CD4-positive, alpha-beta T cell treated with Interleukin-15 for 4 hours (primary cell): ENCODE measurements at places on chromosomes 2 and 18.

DNA sequence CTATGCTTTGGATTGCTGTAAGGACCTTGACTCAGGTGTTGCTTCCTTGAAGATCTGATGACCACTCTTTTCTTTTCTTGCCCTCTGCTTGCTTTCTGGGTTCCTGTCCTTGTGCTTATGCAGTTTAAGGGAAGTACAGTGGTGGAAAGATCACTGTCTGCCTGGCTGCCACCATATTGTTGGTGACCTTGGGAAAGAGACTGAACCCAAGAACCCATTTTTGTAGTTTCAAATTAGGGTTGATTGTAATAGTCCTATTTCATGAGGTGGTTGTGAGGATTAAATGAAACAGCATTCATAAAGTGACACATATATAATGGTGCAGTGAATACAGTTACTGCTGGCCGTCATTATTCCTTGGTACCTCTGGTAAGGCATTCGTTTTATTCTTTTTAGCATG, 41.1 kb downstream of the MAP4K4 start:
- DNase-seq = no peak

DNA sequence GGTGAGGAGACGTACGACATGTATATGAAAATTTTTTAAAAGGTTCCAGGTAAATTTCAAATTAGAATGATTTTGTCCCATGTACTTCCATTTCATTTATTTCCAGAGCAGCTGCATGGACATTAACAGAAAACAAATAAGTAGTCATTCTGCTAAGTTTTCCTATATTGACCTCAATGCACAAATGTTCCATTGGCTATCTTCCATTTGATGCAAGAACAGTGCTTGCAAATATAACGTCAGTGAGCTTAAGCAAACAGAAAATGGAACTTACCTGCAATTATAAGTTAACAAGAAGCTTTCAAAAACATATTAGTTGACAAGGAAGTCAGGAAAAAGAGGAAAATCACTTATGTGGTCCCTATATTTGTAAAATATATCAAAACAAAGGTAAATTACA, 16.6 kb downstream of the PAIP2B start:
- DNase-seq = no peak

- DNase-seq = no peak
Observed at GRCh38 chr2:230932556-230933511, 7.8 kb upstream of the GPR55 start.

DNA sequence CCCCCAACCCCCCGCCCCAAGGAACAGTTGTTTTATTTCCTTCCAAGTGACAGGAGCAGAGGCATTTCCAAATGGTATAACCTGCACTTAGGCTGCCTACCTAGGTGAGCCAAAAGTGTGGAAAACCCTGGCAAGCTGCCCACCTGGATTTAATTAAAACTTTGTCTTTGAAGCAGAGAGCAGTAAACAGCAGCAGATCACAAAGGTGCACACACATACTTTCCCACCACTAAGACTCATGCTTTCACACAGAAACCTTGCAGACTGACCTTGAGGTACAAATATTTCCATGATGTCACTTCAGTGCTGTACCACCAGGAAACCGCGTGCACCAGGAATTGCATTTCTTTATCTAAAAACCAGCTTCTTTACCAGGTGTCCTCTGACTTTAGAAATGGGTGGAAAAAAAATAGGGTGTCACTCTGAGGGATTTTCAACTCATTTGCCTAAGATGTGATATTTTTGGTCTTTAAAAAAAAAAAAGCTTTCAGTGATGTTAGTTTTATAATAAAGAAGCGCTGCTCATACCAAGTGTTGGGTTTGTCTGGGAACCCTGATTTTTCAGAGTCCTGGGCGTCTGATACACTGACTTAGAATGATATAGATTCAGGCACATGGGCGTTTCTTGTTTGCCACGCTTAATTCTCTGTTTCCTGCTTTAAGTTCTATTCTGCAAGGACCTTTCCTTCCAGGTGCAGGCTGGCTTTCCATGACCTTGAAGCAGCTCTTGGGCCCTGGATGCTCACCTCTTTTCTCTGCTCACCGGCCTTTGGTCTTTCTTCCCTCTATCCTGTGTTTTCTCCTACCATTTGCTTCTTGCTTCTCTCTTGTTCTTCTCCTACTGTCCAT, 70.7 kb upstream of the BCL2L11 start:
- no peak for DNase-seq

GRCh38 chr18:37419315-37419714, 146.3 kb downstream of the CELF4 start:
- DNase-seq = no peak

DNA sequence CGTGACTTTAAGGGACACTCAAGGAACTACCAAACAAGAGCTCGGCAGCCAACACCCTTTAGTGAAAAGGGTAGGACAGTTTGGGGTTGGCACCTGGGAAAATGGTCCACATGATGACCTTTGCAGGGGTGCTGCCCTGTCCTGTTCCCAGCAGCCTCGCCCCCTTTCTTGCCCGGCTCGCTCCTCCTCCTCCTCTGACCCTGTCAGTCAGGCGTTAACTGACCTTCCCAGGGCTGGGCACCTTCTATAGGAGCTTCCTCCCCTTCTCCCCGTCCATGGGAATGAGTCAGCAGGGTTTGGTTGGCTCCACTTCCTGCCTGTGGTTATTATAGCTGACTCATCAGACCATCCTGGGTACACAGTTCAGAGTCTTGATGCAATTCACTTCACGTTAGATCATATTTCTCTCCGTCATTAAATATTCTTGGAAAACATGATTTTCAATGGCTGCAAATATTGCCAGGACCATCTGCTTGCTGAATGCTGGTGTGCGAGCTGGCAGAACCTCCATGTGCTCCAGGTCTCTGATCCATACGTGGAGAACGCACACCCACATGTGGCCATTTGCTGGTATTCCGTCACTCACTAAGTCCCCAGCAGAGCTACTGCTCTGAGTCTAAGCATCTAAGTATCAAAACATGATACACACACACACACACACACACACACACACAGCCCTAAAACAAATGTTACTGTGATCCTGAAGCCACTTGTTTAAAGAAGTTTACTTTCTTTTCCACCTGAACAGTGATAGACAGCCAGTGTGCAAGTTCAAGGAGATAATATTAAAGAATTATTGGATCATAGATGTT, 185.0 kb downstream of the ANAPC1 start:
- DNase-seq = peak; percentile 76

- DNase-seq = no peak
Observed at GRCh38 chr2:198657512-198658121, 800.1 kb downstream of the SATB2 start.

DNA sequence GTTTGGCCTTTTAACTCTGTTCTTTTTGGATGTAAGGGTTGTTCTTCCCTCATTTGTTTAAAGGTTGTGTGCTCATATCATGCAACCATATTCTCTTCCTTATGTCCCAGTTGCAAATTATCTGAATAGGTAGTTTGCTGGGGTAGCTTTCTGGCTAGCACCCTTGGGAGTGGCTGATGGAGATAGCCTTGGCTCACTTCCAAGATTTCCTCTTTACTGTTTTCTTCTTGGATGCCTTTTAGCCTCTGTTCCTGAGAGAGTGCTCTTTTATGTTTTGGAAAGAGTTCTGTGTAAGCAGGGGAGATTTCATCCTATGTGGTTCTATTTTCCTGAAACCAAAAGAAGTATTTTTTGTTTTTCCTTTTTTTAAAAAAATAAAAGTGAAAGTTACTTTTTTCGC, 25.4 kb downstream of the USP14 start:
- no peak for DNase-seq

DNA sequence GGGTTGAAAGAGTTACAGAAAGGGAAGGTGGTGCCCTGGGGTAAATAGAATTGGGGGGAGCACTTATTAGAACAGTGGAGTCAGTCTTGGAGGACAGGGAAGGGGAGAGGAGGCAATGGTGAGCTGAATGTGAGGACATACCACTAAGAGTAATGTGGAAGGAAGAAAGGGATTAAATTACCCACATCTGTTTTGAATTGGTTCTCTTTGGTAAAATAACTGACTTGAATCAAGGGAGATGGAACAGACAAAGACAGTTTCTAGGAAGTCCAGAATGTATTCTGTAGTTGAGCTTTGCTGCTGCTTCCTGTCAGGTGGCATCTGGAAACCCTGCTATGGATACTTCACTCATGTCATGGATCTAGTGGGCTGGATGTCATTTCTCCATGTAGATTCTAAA, 6.7 kb downstream of the SETBP1 start:
- DNase-seq = no peak

DNA sequence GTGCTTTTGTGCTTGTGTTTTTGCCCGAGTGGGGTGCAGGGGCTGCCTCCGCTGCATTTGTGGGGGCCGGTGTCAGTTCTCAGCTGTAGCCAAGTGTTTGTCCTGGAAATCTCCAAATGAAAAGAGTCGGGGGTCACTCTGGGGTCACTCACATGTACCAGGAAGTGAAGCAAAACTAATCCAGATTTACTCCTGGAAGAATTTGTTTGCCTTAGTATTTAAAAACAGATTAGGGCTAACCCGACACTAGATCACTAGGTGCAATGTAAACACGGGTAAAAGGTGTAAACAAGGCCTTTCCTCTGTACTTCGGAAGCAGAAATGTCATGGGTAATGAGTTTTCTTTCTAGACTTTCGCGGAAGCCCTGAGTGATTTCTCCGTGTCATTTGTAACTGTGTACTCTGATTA, 50.3 kb downstream of the GBX2 start:
- no peak for DNase-seq

DNA sequence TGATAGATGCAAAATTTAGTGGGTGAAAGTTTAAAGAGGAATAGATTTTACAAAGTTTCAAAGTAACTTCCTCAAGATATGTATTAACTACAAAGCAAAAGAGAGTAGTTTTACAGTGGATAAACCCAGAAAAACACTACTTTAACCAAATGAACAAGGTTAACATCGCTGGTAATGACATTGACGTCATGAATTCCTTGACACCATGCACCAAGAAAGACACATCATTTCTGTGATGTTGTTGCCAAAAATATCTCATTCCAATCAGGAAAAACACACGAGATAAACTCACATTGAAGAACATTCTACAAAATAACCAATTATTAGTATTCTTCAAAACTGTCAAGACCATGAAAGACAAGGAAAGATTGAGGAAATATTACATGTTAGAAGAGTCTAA, 605.6 kb upstream of the SETBP1 start:
- no peak for DNase-seq

GRCh38 chr2:168034616-168035015, 212.8 kb downstream of the STK39 start:
- DNase-seq = no peak

GRCh38 chr2:10947446-10948187, 35.9 kb downstream of the KCNF1 start:
- DNase-seq = no peak

- no peak for DNase-seq
Observed at GRCh38 chr18:24414349-24415003, 12.0 kb upstream of the IMPACT start.

- no peak for DNase-seq
Observed at GRCh38 chr18:28637897-28638296, 461.0 kb upstream of the CDH2 start.

DNA sequence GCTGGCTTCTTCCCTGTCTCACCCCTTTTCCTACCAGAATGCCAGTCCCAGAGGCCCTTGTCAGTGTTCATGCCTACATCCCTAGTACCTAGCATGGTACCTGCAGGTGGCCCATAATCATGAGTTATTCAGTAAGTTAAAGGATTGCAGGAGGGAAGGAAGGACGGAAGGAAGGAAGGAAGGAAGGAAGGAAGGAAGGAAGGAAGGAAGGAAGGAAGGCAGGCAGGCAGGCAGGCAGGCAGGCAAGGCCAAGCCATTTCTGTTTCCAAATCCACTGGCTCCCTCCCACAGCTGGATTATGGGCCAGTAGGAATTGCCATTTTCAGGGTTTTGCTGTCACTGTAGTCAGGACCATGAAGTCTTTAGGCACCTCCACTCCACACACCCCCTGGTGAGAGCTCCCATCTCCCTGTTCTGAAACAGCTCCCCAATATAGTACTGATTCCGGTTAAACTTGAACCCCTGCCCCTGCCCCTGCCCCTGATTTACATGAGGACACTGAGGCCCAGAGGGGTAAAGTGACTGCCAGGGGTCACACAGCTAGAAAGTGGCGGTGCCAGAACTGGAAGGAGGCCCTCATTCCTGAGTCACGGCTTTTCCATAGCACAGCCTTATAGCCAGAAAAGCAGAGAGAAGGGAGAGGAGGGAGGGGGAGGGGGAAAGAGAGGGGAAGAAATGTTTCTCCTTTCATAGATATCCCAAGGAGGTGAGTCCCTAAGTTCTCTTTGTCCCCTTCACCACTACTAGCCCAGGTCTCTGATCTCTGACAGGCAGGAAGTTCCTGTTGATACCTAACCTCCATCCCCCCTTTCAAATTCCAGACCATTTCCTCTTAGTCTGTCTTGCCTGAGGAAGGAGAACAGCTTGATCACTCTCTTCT, 12.2 kb upstream of the TNS1 start:
- no peak for DNase-seq

DNA sequence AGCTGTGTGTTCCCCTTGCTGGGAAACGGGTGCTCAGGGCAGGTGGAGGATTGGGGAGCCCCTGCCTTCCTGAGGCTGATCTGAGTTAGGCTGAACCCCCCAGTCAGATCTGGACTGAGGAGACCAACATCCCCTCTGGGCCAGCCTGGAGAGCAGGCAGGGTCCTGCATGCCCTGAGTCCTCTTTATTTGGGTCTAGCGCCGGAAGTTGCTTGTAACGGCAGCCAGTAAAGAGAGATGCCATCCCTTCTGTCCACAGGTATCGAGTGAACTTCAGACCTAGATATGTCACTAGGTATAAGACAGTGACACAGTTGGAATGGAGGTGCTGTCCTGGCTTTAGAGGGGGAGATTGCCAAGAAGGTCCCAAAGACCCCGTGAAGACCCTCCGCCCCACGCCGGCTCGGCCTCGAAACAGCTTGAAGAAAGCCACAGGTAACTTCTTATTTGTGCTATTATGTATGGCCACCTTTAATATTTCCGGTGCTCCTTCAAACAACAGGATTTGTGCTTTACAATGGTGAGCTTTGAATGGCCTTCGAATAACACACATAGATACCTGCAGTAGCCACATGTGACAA, 38.0 kb downstream of the EMILIN2 start:
- DNase-seq = no peak
